ENCODE measurements at places on chromosomes 4 and X. TPM values are rescaled to one million over a fixed set of nuclear protein-coding genes. Genes with fewer than 3 reads are reported as not detected.
A peak's percentile ranks its signal among the peaks of the same experiment; 100 is the strongest.

DNA sequence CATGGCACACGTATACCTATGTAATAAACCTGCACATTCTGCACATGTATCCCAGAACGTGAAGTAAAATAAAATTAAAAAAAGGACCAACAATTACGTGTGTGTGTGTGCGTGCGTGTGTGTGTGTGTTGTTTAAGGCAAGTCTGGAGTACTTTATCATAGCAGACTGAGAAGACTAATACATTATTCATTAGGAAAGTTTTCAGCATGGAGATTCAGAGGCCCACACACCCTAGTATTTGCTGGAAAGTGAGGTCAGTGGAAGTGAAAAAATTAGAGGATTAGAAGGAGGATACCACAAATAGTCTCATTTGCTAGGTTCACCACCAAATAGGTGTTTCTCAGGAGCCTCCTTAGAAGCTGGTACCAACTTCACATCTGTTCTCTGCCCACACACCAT, 457.1 kb upstream of the CPEB2 start:
- no peaks in the 10 kb centered on the region for H3K27me3 ChIP-seq
- H3K4me1 ChIP-seq, result no peaks in the 10 kb centered on the region
- no peak overlapping the region for H3K4me3 ChIP-seq
- DNase-seq, result no peak

- no peaks in the 10 kb centered on the region for H3K36me3 ChIP-seq
- DNase-seq, result no peak
- no peak overlapping the region for H3K4me3 ChIP-seq
- no peaks in the 10 kb centered on the region for H3K27me3 ChIP-seq
- no peak overlapping the region for H3K27ac ChIP-seq
Observed at GRCh38 chr4:80841587-80842281, 188.8 kb upstream of the BMP3 start.

DDX53 gene
- not detected for total RNA-seq

EVC gene
- 1.9 TPM for total RNA-seq

DNA sequence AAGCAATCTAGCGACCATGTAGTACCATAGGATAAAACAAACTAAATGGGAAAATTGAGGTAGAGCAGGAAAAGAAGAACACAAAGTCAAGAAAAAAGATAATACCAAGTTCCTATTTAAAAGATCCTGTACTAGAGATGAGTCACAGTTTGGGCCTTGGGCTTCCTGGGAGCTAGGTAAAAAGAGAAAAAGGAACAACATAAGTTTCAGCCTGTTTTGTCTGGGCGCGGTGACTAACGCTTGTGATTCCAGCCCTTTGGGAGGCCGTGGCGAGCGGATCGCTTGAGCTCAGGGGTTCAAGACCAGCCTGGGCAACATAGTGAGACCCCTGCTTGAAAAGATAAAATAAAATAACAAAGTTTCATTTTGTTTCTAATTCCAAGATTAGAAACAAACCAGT, 14.0 kb upstream of the TMEM156 start:
- H3K36me3 ChIP-seq, result peaks cover 22% of the 10 kb centered on the region
- DNase-seq, result peak; percentile 65
- no peaks in the 10 kb centered on the region for H3K27me3 ChIP-seq
- peaks cover 61% of the 10 kb centered on the region for H3K4me1 ChIP-seq

DNA sequence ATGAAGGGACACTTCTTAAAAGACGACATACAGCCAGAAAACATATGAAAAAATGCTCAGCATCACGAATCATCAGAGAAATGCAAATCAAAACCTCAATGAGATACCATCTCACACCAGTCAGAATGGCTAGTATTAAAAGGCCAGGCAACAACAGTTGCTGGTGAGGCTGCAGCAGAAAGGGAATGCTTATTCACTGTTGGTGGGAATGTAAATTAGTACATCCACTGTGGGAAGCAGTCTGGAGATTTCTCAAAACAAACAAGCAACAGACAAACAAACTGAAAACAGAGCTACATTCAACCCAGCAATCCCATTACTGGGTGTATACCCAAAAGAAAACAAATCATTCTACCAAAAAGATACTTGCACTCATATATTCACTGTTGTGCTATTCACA, 197.9 kb downstream of the EVC2 start:
- DNase-seq, result no peak
- H3K27ac ChIP-seq, result no peak overlapping the region
- no peaks in the 10 kb centered on the region for H3K4me1 ChIP-seq
- no peaks in the 10 kb centered on the region for H3K36me3 ChIP-seq
- no peaks in the 10 kb centered on the region for H3K27me3 ChIP-seq

DNA sequence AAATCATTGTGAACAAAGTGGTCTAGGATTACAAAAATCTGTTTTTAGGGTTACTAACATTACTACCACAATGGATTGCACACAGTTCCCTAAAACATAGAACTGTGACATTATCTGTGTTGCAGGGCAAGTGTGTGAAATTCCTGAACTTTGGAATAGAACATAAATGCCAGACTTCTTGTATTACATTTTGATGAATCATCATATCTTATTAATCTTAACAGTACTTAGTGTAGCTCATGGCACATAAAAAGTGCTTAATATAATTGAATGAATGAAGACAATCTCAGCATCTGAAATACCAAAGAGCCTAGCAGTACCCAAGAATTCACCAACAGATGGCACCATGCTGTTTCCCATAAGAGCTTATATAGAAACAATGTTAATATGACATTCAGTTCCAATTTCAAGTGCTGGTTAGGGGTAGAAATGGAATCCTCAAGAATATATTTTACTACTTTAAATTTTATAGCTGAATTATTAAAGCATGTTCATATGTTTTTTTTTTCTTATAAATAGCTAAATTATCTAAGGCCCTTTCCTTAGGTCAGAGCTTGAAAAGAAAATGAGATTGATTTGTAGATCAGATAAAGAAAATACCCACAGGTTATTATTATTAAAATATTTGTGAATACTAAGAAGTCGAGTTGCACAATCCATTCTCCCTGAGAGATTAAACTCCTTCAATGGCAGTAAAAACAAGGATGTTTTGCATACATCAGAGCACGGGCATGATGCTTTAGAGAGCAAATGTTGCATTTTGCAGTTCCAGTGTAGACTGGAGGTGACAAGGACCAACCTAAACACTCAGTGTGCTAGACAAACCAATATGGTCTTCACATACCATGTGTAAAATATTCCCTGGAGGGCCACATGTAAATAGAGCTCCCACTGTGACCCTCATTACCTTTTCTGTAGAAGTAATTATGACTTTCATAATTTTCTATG, 25.7 kb upstream of the SHISA3 start:
- no peak overlapping the region for H3K4me3 ChIP-seq
- peaks cover 7% of the 10 kb centered on the region for H3K27me3 ChIP-seq
- DNase-seq, result peak; percentile 59
- no peaks in the 10 kb centered on the region for H3K4me1 ChIP-seq
- H3K27ac ChIP-seq, result no peak overlapping the region

- no peaks in the 10 kb centered on the region for H3K36me3 ChIP-seq
- H3K27me3 ChIP-seq, result no peaks in the 10 kb centered on the region
- no peak for DNase-seq
- H3K4me1 ChIP-seq, result no peaks in the 10 kb centered on the region
- no peak overlapping the region for H3K27ac ChIP-seq
- H3K4me3 ChIP-seq, result no peak overlapping the region
Observed at GRCh38 chr4:156677131-156677531, 294.5 kb downstream of the PDGFC start.

MSANTD1 gene
- 0.62 TPM for total RNA-seq

- H3K27me3 ChIP-seq, result no peaks in the 10 kb centered on the region
- H3K36me3 ChIP-seq, result peaks cover 8% of the 10 kb centered on the region
- no peak for DNase-seq
- H3K4me1 ChIP-seq, result peaks cover 53% of the 10 kb centered on the region
- H3K27ac ChIP-seq, result peak overlapping the region; percentile 80
Observed at GRCh38 chrX:78330540-78330939, 3.1 kb upstream of the CYSLTR1 start.

- no peaks in the 10 kb centered on the region for H3K36me3 ChIP-seq
- H3K27me3 ChIP-seq, result no peaks in the 10 kb centered on the region
- DNase-seq, result no peak
- H3K4me1 ChIP-seq, result no peaks in the 10 kb centered on the region
Observed at GRCh38 chr4:126572264-126572663, 1060.5 kb upstream of the INTU start.

MAGEA11 gene
- total RNA-seq, result not detected

P2RY10 gene
- total RNA-seq, result 34.1 TPM

GRCh38 chrX:118632862-118633261, 94.5 kb upstream of the IL13RA1 start:
- no peaks in the 10 kb centered on the region for H3K4me1 ChIP-seq
- no peak overlapping the region for H3K27ac ChIP-seq
- no peak for DNase-seq
- no peaks in the 10 kb centered on the region for H3K27me3 ChIP-seq
- no peak overlapping the region for H3K4me3 ChIP-seq

- no peak overlapping the region for H3K4me3 ChIP-seq
- H3K27ac ChIP-seq, result peak overlapping the region; percentile 80
- H3K4me1 ChIP-seq, result peaks cover 59% of the 10 kb centered on the region
- DNase-seq, result no peak
Observed at GRCh38 chr4:38163216-38164006, 203.2 kb downstream of the PTTG2 start.

Measured in activated CD4-positive, alpha-beta T cell treated with anti-CD3 and anti-CD28 coated beads, Interleukin-2, amount 10 ng/mL, durations not matched to agents 24 days and 14 days (primary cell).